ENCODE measurements at places on chromosomes 4 and X.

DNA sequence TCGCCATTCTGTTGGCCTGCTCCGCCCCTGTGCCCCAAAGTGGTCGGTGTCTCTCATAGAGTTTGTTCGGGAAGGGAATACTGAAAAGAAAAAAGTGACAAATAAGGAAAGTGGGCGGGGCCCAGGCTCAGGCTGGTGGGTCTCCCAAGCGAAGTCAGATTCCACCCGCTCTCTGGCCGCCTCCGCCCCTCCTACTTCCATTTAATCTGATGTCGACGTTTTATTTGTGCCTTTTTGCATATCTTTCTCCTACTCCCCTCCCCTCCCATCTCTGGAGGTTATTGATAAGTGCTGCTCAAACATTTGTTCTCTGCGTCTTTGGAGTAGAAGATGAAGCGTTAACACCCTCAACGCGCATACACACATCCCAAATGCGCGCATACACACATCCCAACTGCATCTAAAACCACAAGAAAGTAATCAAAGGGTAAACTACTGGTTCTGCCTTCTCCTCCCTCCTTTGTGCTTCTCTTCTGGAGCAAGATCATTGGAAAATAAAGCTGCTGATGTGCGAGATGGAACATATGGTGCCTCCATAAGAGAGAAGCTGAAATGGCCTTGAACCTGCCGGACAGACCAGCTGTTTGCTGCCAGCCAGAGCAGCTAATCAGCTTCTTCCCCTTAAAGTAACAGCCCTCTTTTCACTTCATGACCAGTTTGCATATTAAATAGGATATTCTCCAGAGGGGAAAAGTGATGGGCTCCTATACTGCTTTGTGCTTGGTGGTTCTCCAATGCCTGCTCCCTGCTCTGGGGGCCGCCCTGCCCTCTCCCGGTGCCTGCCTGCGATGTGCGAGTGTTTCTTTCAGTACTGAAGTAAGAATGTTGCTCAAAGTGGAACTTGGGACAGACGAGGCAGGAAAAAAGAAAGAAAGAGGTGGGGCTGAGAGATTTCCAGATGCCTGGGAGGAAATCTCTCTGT is 3.1 kb downstream of the MAMLD1 start:
- DNase-seq, result no peak

GRCh38 chr4:138182838-138183426 is 59.2 kb downstream of the SLC7A11 start:
- no peak for DNase-seq

- no peak for DNase-seq
These were observed 362.4 kb downstream of the MID1IP1 start for GRCh38 chrX:39163581-39164126.

DNA sequence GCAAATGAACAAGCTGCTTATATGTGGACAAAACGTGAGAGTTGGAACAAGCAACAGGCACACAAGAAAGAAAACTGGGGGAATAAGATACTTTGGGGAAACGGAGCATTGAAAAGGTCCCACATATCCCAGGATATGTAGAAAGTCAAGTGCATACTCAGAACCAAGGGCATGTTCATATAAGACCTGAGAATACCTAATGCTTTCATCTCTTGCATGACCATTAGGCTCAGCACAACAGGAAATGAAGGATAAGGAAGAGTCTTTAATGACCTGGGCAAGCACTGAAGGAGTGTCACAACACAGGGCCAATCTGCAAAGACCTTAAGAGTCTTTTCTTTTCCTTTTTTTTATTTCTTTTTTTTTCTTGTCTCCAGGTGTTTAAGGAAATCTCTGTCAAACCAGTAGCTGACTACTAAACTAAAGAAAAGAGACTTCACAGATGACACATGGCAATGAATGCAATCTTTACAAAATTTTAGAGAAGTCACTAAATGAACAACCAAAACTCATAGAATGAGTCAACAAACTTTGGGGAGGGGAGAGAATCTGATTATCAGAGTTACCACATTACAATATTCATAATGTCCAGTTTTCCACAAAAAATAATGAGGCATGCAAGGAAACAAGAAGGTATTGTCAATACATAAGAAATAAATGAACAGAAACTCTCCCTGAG is 67.9 kb upstream of the STK26 start:
- DNase-seq, result no peak

DNA sequence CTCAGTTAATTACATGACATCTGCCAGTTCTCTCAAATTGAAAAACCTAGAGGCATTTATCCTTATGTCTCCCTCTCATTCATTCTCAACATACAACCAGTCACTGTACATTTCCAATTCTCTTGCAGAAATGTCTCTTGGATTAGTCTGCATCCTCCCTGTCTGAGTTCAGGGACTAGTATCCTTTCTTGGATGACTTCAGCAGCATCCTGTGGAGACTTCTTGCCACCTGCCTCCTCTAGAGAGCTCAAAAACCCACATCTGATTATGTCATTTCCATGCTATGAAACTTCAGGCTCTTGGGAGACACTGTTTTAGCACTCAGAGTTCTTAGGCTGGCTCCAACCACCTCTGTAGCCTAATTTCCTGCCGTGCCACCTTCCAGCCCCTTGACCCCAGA is 515.1 kb upstream of the DIPK2B start:
- DNase-seq, result no peak

- DNase-seq, result no peak
These were observed 45.2 kb upstream of the WDR1 start for GRCh38 chr4:10161840-10162239.

- no peak for DNase-seq
These were observed 102.1 kb upstream of the KLF8 start for GRCh38 chrX:56130031-56130430.

DNA sequence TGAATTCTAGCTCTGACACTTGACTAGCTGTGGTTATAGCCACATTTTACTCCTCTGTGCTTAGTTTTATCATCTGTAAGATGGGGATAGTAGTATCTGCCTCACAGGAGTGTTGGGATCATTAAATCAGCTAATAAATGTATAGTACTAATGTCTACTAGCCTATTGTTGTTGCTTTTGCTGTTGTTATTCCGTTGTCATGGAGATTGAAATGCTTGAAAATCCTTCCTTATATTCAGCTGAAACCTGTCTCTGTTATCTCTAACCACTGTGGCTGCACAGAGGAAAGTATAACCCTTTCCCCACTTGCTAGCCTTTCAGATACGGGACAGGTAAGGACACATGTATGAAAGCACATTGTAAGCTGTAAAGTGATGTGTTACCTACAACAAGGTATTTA is 33.9 kb downstream of the CLCN5 start:
- no peak for DNase-seq

DNA sequence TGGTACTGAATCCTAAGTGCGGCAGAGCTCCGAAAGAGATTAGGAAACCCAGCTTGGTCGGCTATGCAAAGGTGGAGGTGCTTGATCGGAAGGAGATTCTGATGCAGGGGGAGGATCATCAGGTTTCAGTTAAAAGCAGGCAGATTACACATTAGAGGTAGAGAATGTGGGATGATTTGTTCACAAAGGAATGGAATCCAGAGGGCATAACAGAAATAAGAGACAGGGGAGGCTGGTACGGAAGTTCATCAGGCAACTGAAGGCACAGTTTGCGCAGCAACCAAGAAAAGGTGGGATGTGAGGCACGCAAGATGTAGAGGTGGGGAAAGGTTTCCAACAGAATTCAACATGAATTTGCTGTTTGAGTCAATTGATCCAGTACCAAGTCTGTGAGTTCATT is 424 bp upstream of the ZNF330 start:
- no peak for DNase-seq

GRCh38 chr4:149056615-149057014 is 614.4 kb upstream of the NR3C2 start:
- no peak for DNase-seq

DNA sequence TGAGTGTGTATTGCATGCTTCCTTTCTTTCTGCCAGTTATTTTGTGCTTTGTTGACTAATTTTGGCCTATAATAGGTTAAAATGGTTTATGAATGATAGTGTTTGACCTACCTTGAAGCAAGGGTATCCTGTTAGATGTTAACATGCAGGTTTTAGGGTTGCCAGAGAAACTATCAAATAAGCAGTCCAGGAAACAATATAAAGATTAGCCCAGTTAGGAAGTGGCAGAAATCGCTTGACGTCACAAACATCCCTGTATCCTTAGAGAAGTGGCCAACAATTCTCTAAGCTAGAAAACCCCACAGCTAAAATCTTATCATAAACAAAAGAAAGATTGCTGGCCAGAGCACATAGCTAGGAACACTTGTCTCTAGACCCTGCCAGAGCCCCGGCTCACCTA is 3.8 kb downstream of the NAP1L5 start:
- no peak for DNase-seq

GRCh38 chr4:85747882-85748491 is 273.0 kb downstream of the ARHGAP24 start:
- no peak for DNase-seq

- no peak for DNase-seq
These were observed 18.2 kb upstream of the TLR1 start for GRCh38 chr4:38822748-38823303.

- DNase-seq, result no peak
These were observed 610.0 kb upstream of the ADGRL3 start for GRCh38 chr4:60590116-60590515.

DNA sequence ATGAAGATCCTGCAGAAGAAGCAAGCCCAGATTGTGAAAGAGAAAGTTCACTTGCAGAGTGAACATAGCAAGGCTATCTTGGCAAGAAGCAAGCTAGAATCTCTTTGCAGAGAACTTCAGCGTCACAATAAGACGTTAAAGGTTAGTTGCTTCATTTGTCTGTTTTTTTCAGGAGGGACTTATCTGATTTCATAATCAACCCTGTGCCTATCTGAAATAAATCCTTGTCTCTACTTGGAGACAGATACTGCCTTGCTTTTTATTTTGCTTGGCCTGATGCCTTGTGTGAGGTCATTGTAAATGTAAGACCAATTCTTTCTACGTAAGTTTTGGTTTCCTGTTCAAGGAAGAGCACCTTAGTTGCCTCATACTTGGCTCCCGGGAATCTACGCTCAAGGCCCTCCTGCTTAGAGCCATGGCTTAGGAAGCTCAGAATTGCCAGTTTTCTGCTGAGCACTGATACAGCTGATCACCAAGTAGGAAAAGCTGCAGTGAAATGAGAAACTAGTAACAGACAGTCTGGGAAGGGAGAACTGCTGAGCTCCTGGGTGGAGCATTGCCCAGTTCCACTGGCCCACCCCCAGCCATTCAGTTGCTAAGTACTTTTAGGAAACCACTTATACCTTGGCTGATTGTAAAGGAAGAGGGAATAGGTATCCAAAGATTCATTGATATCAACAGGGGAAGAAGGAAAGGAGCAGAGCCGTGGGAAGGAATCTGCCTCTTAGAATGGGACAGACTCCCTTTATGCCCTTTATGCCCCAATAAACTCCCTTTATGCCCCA is 41.8 kb downstream of the RBBP7 start:
- no peak for DNase-seq

GRCh38 chr4:57113870-57114269 is 3.7 kb upstream of the IGFBP7 start:
- DNase-seq, result no peak

- no peak for DNase-seq
These were observed 383.3 kb downstream of the GRXCR1 start for GRCh38 chr4:43275779-43276178.

DNA sequence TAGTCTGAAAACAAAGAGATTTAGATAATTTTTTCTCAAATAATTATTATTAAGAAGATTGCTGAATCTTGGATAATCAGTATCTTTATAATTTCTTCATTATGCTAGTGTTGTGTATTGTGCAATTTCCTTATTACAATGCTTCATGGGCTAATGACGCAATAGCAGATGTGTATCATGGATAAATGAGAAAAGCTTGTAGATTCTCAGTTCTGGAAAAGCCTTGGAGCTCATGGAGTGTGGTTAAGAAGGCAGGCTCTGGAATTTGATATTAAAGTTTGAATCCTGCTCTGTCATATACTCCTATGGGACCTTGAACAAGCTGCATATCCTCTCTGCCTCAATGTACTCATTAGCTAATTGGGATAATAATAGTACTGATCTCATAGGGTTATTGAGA is 18.9 kb upstream of the CXCL8 start:
- no peak for DNase-seq

- DNase-seq, result no peak
These were observed 958.0 kb downstream of the STPG2 start for GRCh38 chr4:97185233-97185632.

GRCh38 chr4:10326075-10326474 is 131.2 kb downstream of the ZNF518B start:
- DNase-seq, result no peak

- DNase-seq, result no peak
These were observed 12.8 kb upstream of the XIAP start for GRCh38 chrX:123847056-123847455.

DNA sequence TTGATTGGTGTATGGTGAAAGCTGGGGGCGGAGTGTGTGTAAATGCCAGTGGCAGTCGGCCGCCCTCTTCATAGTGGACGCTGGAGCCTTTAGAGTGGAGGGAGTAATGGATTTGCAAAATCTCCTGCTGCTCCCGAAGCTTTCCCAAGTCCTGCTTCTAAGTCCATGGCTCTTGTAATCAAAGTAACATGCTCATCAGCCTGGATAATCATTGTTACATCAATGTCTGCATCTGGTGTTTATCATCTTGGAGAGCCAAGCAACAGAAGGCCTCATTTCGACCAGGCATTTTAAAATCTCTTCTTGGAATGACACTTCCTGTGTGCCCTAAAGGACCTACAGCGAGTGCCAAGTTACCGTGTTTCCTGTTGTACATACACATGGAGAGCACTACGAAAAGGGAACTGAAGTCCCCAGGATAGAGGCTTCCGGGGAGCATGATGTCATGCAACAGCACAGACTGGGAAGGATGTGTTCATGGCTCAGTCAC is 32.2 kb downstream of the UNC5C start:
- DNase-seq, result no peak

GRCh38 chrX:39936886-39937770 is 160.6 kb downstream of the BCOR start:
- DNase-seq, result no peak

DNA sequence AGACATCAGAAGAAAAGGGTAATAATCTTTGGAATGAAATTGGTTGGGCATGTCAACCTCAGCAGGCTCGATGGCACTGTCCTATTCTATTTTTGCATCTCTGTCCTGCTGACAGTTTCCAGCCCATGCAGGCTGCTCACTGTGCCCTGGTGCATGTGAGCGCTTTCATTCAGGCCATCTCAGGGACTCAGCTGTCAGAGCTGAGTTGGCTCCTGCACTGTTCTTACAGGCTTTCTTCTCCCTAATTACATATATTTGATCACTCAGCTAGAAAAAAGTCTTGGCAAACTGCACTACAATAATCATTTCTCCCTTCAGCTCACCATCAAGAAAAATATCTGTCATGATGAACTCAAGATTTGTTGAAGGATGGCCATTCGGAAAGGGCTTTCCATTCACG is 84.7 kb downstream of the RASL11B start:
- no peak for DNase-seq

GRCh38 chr4:92514627-92515026 is 210.9 kb downstream of the GRID2 start:
- no peak for DNase-seq

- DNase-seq, result no peak
These were observed 5.1 kb downstream of the AFF1 start for GRCh38 chr4:86939729-86940575.

DNA sequence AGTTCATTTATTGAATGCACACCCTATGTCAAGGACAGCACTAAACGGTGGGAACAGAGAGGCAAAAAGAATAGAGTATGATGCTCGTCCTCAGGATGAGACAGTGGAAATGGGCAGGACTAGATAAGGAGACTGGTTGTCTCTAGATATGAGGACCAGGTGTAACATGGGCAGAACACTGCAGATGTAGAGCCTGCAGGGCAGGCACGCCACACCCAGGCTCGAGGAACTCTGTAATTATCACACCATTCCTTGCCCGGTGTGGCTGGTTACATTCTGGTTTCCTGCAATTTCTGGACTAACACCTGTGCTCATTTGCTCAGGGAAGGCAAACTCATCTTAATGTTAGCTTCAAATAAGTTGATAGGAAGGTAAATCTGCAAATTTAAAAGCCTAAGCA is 334.4 kb downstream of the DHX15 start:
- DNase-seq, result no peak
